Mucosa of descending colon (tissue), 3 donors: ENCODE measurements at places on chromosomes 7 and 10.

GRCh38 chr7:104106108-104106905, 101.5 kb downstream of the ORC5 start:
- DNase-seq = no peak

- DNase-seq = no peak
Measured at GRCh38 chr7:74032624-74033371, 4.8 kb downstream of the ELN start.

- peak; percentile 9 for DNase-seq
Measured at GRCh38 chr7:833601-834258, 1.5 kb downstream of the SUN1 start.

GRCh38 chr7:53697913-53698312, 662.5 kb downstream of the POM121L12 start:
- no peak for DNase-seq

DNA sequence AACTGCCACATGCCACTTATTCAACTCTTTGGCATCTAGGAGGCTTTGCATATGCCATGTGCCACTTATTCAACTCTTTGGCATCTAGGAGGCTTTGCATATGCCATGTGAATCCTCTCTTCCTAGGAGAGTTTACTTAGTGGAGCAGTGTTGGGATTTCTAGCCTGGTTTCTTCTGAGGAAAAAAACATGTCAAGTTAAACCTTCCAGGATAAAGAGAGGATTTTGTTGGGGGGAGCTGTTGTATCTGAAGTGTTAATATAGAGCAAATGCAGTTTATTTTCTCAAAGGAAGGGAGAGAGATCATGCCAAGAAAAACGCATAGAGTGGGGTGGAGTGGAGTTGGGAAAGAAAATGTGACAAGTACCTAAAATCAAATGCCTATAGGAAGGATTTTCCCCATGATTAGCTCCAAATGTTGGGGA, 91.5 kb downstream of the MCU start:
- no peak for DNase-seq

- no peak for DNase-seq
Measured at GRCh38 chr7:29854257-29854938, 48.1 kb downstream of the WIPF3 start.
